ENCODE measurements at places on chromosomes 11 and 22.
A peak's percentile ranks its signal among the peaks of the same experiment; 100 is the strongest.

- no peak for DNase-seq
Measured at GRCh38 chr11:19743622-19744021, 31.0 kb downstream of the NAV2 start.

DNA sequence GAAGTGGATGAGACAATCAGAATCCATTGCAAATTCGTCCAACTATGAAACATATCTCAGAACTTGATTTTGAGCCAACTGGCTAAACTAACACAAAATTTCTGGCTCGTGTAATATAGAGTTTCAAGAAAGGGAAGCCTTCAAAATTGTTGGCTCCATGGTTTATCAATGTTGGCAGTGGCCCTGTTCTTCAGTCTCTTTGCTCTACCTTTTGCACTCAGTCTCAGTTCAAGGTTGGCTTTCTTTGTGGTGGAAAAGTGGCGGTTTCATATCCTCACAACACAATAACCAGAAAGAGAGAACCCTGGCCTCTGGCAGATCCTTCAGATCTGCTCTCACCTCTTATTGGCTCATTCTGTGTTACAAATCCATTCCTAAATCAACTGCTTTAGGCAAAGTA is 473.8 kb upstream of the API5 start:
- no peak for DNase-seq

GRCh38 chr11:134498326-134499139 is 86.5 kb upstream of the B3GAT1 start:
- no peak for DNase-seq

DNA sequence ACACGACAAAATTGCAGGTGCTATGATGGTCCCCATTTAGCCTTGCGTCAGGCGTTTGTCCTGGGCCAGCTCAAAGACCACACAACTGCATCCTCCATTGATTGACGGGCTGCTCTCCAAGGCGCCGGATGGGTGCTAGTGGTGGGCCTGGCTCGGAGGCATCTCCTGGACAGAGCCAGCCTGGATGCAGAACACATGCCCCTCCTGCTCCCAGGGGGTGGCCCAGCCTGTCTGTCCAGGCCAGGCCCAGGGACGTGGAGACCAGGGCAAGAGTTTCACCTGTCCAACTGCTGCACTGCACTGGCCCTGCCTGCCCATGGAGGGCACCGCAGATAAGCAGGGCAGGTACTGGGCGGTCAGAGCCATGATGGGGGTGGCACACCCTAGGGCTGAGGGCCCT is 23.4 kb upstream of the FGF19 start:
- no peak for DNase-seq

DNA sequence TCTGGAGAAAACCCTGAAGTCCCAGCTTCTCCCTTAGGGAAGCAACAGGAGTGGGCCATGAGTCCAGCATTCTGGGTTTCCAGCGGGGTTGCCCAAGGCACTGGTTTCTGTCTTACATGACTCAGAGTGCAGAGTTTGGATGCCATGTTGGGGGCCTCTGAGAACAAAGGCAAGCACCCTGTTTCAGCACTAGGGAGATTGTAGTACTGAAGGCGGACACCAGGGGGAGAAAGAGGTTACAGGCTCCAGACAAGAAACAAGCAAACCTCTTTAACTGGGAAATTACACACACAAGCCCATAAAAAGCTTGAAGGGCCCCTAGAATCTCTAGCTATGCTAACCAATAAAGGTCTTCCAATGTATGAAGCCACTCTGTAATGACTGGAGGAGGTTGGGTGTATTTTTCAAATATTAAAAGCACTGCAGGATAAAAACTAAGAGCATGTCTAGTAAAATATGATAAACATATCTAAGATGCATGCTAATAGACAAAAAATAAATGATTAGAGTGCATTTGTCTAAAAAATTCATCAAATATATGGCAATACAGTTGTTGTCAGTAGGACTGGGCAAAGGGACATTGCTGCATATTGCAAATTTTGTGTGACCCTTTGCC is 7.1 kb downstream of the MS4A6E start:
- peak; percentile 45 for DNase-seq

GRCh38 chr22:38017272-38017920 is 33.0 kb upstream of the SOX10 start:
- no peak for DNase-seq

- DNase-seq = no peak
Measured at GRCh38 chr11:130609121-130610035, 160.9 kb downstream of the ADAMTS15 start.

- no peak for DNase-seq
Measured at GRCh38 chr11:103871923-103872551, 164.4 kb upstream of the DDI1 start.

GRCh38 chr22:22425783-22426624 is 82.5 kb downstream of the ZNF280B start:
- no peak for DNase-seq

DNA sequence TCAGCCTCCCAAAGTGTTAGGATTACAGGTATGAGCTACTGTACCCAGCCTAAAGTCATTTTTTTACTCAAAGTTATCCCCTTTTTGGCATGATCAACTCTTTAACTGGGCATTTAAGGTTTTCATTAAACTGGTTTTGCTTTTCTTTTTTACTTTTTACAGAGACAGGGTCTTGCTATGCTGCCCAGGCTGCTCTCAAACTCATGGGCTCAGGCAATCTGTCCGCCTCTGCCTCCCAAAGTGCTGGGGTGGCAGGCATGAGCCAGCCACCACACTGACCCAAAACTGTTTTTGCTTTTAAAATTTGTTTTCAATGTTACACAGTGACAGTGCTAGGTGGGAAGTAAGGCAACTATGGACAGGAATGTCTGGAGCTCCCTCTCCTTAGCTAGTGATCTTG is 3.9 kb upstream of the ZBED5 start:
- no peak for DNase-seq

GRCh38 chr11:96647621-96648020 is 257.8 kb downstream of the JRKL start:
- no peak for DNase-seq

DNA sequence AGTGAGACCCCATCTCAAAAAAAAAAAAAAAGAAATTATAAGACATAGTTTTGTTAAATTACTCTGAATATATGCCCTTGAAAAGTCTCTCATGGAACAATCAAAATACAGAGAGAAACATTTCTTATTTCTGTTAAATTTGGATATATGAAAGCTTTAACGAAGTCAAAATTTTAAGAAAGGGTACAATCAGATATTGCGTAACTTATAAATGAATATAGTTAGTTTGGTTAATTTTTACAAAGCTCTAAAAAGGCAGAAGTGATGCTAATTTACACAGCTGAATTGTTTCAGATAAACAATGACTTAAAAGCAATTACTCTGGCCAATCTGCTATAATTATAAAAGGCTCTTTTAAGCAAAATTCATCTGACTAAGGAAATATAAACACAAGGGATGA is 611.6 kb upstream of the CCDC179 start:
- DNase-seq = no peak

- no peak for DNase-seq
Measured at GRCh38 chr11:122594986-122595645, 60.4 kb upstream of the UBASH3B start.

- DNase-seq = peak; percentile 64
Measured at GRCh38 chr11:117931971-117932370, 2.8 kb upstream of the TMPRSS13 start.

DNA sequence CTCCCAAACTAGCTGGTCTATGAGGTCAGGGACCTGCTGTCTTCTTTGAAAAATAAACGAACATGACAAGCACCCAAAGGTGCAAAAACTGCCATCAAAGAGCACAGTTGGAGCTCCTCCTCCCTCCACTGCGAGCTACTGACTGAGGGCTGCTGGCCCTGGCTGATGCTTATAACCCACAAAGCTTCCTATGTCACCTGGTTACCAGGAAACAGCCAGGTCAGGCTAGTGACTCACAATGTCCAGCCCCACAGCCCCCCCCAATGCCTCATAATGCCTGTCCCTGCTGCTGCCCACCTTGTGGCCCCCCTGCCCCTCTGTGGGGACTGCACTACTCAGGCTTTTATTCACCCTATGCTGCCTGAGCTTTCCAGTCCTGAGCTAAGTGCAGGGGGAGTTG is at the start of gene DRICH1:
DRICH1 (minus strand) TSS at position 144 of the 400 bp plus-strand sequence. CDS start 298 bp downstream, outside the sequence.
- no peak for DNase-seq

DNA sequence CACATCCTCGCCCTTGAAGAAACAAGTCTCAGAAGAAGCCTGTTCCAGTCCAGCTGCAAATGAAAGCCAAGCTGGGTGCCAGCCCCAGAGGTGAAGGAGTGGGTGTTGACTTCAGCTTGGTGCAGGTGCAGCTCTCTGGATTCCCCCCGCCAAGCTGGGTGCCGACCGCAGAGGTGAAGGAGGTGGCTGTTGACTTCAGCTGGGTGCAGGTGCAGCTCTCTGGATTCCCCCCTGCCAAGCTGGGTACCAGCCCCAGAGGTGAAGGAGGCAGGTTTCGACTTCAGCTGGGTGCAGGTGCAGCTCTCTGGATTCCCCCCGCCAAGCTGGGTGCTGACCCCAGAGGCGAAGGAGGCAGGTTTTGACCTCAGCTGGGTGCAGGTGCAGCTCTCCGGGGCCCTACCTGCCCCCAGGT is 1234.0 kb downstream of the TBC1D22A start:
- no peak for DNase-seq

- no peak for DNase-seq
Measured at GRCh38 chr11:32472226-32472625, 36.9 kb upstream of the WT1 start.

- DNase-seq = no peak
Measured at GRCh38 chr22:30552719-30553118, 6.2 kb upstream of the SEC14L6 start.

- DNase-seq = no peak
Measured at GRCh38 chr22:45455621-45456020, 42.1 kb downstream of the RIBC2 start.

GRCh38 chr22:19801340-19802000 is 40.9 kb downstream of the TBX1 start:
- DNase-seq = no peak

- no peak for DNase-seq
Measured at GRCh38 chr11:114783805-114784204, 105.5 kb downstream of the NXPE2 start.

DNA sequence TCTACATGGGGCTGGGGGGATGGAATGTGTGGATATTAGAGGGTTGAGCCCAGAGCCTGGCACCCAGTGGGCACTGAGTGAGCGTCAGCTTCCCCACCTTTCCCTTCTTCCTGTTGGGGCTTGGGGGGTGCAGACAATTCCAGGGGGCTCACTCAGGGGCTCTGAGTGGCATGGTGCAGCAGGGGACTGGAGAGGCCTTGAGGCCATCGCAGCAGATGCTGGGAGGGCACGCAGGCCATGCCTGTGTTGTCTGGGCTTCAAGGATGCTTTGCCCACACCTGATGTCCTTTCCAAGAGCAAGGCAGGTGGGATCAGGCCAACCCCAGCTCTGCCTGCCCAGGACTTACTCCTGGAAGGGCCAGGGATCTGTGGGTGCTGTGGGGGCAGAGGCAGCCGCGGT is 11.2 kb upstream of the TTLL12 start:
- DNase-seq = no peak

DNA sequence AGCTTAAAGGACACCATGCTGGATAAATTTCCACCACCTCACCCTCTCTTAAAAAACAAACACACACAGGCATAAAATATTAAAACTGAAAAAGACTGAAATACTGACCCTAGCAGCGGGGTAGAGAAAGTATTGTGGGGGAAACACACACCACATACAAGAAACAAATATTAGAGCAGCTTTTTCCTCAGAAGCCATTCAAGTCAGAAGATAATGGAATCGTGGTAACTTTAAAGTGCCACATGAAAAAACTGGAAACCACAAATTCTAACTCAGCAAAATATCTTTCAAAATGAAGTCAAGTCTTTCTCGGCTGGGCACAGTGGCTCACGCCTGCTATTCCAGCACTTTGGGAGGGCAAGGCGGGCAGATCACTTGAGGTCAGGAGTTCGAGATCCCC is 223.2 kb downstream of the DYNC2H1 start:
- DNase-seq = no peak

GRCh38 chr11:130670200-130670599 is 221.8 kb downstream of the ADAMTS15 start:
- no peak for DNase-seq

GRCh38 chr11:72570893-72571661 is 103.1 kb downstream of the PDE2A start:
- no peak for DNase-seq

- no peak for DNase-seq
Measured at GRCh38 chr22:32501836-32502752, 27.5 kb downstream of the FBXO7 start.

DNA sequence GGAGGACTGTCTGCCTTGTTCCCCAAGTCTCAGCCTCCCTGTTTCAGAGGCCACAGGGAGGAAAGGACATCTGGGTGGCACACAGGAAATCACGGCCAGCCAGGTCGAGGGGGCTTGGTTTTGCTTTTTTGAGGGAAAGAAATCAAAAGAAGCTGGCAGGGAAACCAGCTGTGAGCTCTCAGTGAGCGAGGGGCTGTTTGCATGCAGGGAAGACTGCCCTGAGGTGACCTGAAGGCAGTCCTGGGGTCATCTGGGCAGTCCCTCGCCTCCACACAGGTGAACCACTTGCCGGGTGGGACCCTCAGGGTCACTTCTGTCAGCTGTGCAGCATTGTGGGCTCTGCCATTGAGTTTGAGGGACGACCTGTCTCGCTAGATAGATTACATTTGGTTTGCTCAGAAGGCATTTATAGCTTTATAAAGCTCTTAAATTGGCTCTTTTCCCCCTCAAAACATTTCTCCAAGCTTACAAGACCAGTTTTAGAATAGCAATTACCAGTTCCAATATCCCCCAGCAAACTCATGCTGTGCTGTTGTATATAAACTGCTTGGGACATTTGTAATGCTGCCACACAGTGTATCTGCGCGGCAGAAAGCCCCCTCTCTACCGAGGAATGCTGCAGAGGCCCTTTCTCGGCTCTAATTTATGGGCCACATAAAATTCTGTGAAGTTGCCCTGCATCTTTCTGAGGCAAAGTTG is 28.3 kb downstream of the PKNOX2 start:
- DNase-seq = no peak

DNA sequence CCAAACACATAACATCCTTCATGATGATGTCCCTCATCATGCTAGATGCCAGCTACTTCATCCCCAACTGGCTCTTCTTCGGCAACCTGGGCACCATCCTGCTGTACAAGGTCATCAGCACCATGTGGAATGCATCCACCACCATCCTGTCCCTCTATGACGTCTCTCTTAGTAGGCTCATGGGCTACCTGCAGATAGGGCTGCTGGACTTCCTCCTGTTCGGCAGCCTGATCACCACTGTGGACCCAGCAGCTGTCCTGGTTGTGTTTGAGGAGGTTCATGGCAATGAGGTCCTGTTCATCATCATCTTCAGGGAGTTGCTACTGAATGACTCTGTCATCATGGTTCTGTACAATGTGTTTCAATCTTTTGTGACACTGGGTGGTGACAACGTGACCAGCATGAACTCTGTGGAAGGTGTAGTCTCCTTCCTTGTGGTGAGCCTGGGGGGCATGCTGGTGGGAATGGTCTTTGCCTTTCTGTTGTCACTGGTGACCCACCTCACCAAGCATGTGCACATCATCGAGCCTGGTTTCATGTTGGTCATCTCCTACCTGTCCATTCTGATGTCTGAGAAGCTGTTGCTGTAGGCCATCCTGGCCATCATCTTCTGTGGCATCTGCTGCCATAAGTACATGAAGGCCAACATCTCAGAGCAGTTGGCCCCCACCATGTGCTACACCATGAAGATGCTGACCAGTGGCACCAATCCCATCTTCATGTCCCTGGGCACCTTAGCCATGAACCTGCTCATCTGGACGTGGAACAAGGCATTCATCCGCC is 120.7 kb upstream of the SERPIND1 start:
- no peak for DNase-seq

All from stimulated activated CD4-positive, alpha-beta T cell treated with anti-CD3 and anti-CD28 coated beads, TNF-alpha, amount 100 ng/mL, for 24 hours (primary cell).